Stimulated activated CD8-positive, alpha-beta memory T cell treated with anti-CD3 and anti-CD28 coated beads, Interleukin-2, amount 100 ng/mL, for 1 hour (primary cell): ENCODE measurements at places on chromosomes 11 and 22.
A peak's percentile ranks its signal among the peaks of the same experiment; 100 is the strongest.

DNA sequence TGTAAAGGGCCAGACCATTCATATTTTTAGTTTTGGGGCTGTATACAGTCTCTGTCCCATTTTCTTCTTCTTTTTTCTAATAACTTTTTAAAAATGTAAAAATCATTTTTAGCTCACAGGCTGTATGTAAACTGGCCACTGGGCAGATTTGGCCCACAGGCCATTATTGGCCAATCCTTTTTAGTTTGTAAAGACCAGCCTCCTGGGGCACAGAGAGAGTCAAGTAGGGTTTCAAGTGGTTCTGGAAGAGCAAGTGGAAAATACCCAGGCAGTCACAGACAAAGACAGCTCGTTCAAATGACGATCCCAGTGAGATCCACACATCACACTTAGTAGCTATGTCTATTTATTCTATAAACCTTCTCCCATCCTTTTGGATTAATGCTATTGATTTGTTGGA lies 150.2 kb upstream of the ARHGAP20 start:
- no peak for DNase-seq

DNA sequence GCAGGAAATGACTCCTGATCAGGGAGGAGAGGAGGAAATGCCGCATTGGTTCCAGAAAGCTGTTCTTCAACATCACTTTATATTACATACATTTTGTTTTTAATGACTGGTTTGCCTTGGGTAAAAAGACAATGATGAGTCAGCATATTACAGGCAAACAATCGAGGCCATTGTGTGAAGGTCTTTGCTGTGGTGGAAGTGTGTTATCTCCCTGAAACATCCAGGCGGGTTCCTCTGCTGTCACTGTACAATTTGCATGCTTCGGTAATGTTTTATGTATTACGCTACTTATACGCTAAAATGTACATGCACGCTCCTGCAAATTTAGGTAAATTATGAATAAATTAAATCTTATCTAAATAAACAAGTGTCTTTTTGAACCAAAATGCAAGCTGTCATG lies 161.1 kb downstream of the KIRREL3 start:
- no peak for DNase-seq

DNA sequence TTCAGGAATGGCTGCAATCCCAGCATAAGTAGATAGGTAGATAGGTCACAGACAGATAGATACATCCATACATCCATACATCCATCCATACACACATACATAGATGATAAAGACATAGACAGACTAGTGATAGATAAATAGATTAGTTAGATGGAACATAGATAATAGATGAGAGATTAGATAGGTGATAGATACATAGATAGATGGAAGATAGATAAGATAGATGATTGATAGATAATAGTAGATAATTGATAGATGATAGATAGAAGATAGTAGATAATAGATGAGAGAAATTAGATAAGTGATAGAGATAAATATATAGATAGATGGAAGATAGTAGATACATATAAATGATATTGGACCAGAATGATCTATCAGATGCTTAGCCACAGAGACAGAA lies 28.3 kb upstream of the LRRC55 start:
- DNase-seq = no peak

- no peak for DNase-seq
These were observed 130.4 kb downstream of the HIPK3 start for GRCh38 chr11:33387581-33387980.

GRCh38 chr11:107713009-107713408 lies 1.2 kb upstream of the SLN start:
- DNase-seq = no peak

- no peak for DNase-seq
These were observed 76.4 kb upstream of the PPARA start for GRCh38 chr22:46073683-46074504.

DNA sequence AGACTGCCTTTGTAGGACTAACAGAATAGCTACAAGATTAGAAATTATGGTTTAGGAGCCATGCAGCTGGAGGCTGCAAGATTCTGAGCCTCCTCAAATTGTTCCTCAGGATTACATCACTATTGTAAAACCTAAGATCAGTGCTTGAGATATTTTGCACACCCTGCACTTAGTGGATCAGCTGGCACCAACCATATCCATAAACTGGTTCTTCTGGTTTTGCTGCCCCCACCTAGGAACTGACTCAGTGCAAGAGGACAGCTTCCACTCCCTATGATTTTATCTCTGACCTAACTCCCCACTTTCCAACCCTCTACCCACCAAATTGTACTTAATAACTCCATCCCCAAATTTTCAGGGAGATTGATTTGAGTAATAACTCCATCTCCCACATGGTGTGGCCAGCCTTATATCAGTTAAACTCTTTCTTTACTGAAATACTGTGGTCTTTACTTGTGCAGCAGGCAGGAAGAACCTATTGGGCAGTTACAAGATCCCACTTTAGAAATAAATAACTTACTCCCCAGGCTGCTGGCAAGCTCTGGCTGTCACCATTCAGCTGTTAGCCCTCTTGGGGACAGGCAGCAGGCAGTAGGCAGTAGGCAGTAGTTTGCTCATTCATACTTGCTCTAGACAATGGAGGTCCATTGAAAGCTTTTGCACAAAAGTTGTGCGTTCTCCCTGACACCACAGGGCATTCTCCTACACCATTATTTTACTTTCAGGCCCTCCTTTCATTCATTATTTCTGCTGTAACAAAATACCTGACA lies 119.0 kb downstream of the SLC17A6 start:
- DNase-seq = no peak

DNA sequence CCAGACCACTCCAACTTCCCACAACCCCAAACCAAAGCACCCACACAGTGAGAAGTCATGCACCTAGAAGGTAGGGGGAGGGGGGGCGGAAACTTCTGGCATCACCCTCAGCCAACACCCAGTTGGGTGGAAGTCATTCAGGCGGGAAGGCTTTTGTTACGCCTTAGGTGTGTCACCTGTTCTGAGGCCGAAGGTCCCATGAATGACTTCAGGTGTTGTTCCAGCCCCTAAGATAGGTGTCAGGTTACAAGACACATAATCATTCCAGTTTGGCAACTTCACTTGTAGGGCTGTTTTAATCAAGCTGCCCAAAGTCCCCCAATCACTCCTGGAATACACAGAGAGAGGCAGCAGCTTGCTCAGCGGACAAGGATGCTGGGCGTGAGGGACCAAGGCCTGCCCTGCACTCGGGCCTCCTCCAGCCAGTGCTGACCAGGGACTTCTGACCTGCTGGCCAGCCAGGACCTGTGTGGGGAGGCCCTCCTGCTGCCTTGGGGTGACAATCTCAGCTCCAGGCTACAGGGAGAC lies at the start of gene TMPRSS4:
TMPRSS4 (plus strand) TSS at position 325 of the 528 bp plus-strand sequence. CDS start 225 bp downstream, outside the sequence.
- no peak for DNase-seq

DNA sequence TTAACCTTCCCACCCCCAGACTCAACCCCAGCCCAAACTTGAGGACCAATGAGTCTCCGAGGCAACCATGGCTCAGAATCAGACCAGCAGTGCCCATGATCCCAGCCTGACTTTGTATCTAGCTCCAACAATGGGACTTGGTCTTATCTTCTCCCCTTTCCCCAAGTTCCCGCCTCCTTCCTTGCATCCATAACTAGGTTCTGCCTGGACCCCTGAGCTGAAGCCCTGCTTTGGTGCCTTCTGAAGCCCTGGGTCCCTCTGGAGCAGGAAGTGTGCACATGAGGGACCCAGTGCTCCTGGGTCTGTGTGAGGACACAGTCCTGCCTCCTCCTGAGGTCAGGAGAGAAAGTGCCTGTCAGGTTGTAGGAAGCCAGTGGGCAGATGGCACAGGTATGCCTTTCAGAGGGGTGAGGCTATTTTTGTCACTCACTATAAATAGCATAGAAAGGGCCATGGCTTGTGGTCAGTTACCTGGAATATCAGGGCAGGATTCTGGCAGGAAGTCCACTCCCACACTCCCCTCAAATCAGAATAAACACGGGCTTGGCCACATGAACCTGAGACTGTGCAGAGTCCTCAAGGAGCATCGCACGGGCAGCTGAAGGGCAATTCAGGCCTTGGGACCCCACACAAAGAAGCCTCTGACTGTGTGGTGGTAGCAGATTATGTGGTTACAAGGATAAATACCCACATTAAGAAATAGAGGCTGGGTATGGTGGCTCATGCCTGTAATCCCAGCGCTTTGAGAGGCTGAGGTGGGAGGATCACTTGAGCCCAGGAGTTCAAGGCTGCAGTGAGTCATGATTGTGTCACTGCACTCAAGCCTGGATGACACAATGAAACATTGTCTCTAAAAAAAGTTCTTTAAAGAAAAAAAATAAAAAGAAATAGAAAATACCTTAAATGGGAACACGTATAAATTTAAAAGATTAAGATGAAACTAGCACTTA lies 27.4 kb downstream of the RCN1 start:
- DNase-seq = no peak

- no peak for DNase-seq
These were observed 483.0 kb downstream of the BRD1 start for GRCh38 chr22:49344656-49345055.

GRCh38 chr11:69166218-69167115 lies 10.7 kb downstream of the SMIM38 start:
- no peak for DNase-seq

DNA sequence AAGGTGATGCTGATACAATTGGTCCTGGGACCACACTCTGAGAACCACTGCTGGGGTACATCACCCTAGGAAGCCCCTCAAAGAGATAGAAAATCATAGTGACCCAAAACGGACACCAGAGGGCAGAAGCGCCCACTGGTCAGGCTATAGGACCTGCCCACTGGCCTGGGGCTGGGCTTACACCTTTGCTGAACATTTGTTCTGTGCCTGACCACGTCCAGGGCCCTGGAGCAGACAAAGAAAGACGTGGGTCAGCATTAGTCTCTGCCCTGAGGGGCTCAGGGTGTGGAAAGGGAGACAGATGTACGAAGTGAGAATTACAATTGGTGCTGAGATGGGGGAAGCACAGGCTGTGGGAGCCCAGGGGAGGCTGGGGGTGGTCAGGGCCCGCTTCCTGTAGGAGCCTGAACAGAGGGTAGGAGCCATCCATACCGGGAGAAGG lies 14.4 kb upstream of the SERPINH1 start:
- no peak for DNase-seq

GRCh38 chr11:12995188-12995587 lies 13.9 kb upstream of the RASSF10 start:
- DNase-seq = no peak

- DNase-seq = no peak
These were observed 774 bp upstream of the E2F8 start for GRCh38 chr11:19241260-19242178.

GRCh38 chr11:122820158-122820557 lies 18.1 kb upstream of the CRTAM start:
- DNase-seq = no peak

- no peak for DNase-seq
These were observed 3.7 kb upstream of the MS4A2 start for GRCh38 chr11:60084631-60085273.

DNA sequence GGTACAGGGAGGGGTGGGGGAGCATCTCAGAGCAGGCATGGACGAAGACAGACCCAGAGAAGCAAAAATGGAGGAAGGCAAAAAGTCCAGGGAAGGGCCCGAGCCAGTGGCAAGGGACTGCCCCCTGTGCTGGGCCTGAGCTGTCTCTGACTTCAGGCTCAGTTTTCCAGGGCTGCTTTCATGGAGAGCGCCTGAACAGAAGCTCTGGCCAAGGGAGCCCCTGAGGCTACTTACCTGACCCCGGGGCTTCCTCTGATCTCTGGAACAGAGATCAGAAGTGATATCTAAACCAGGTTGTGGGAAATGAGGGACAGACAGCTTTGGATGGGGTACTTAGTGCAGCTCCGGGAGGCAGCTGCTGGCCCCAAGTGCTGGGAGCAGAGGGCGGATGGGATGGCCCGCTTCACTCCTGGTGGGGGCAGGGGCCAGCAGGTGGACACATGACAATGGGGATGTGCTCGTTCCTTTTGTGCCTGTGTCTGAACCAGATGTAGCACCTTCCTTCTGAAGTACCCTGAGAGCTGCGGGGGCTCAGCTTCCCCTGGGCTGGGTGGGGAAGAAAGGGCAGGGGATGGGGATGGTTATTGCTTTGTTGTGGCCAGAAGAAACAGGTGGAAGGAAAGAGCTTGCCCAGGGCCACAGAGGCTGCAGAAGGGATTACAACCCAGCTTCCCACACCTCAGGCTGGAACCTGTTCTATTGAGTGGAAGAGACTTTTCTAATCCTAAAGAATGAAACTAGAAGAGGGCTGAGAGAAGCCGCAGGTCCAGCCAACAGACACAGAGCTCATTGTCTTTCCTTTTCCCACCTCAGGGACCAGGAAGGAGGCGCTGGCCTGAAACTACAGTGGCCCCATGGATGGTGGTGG lies 5.7 kb downstream of the LRRC10B start:
- no peak for DNase-seq

DNA sequence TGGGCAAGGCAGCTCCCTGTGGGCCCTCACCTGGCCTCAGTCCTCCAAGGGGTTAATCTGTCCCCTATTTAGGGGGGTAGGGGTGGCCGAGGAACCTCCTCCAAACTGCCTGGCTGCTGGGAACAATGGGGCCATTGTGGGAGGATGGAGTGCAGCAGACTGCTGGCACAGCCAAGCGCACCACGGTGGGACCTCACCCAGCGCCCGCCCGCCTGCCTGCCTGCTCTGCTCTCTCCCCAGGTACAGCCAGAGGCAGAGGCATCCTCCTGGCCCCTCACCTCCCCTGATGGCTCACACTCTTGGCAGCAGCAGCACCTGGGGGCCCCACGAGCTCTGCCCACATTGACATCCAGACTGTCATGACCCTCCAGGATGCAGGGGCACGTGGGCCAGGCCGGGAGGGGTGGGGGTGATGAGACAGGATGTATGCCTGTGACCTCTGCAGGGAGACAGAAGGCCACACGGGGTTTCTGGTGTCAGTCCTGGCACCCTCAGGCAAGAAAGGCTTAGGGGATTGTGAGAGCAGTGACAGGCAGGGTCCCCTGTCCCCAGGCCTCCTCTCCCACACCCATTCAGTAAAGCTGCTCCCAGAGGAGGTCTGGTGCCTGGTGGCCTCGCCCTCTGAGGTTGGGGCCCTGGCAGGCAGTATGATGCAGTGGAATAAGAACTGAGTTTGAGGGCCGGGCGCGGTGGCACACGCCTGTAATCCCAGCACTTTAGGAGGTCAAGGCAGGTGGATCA lies 11.4 kb downstream of the BCL9L start:
- peak; percentile 49 for DNase-seq

- no peak for DNase-seq
These were observed 14.7 kb upstream of the NNMT start for GRCh38 chr11:114281388-114281956.

DNA sequence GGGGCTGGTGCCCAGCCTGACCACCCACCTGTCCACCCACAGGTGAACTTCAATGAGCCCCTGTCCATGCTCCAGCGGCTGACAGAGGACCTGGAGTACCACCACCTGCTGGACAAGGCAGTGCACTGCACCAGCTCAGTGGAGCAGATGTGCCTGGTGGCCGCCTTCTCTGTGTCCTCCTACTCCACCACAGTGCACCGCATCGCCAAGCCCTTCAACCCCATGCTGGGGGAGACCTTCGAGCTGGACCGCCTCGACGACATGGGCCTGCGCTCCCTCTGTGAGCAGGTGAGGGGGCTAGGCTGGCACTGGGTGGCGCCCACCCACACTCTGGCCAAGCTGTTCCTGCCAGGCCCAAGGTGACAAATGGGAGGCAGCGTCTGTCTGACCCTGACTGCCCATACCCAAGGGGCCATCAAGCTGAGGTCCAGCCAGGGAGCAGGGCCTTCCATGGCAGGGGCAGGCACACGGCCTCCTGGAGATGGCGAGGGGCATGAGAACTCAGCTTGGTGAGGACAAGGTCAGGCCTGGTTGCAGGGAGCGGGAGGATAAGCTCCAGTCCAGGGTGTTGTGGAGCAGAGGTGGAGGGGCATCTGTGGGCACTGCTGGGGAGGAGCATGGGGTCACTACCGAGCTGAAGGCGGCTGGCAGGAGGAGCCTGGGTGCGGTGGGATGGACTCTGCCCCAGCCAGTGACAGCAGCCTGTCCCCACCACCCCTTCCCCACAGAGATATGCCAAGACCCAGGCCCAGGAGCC lies 77.7 kb downstream of the MORC2 start:
- DNase-seq = no peak
